Activated CD8-positive, alpha-beta memory T cell treated with anti-CD3 and anti-CD28 coated beads, Interleukin-2, amount 50 U/mL, for 4 hours (primary cell): ENCODE measurements at places on chromosomes 5 and 9.

GRCh38 chr9:12461763-12462460 lies 231.3 kb upstream of the TYRP1 start:
- DNase-seq, result no peak

GRCh38 chr9:22278426-22278825 lies 168.2 kb upstream of the DMRTA1 start:
- DNase-seq, result no peak

- no peak for DNase-seq
Observed at GRCh38 chr5:41754857-41755256, 115.4 kb downstream of the OXCT1 start.

GRCh38 chr9:124475158-124475867 lies 25.1 kb downstream of the ADGRD2 start:
- no peak for DNase-seq
